GM13977 (cell line): ENCODE measurements at places on chromosomes 16 and 17.

GRCh38 chr17:42282478-42283080, 5.7 kb upstream of the STAT5A start:
- DNase-seq, result peak; percentile 3

GRCh38 chr16:65697065-65697464, 575.2 kb upstream of the CDH11 start:
- no peak for DNase-seq

DNA sequence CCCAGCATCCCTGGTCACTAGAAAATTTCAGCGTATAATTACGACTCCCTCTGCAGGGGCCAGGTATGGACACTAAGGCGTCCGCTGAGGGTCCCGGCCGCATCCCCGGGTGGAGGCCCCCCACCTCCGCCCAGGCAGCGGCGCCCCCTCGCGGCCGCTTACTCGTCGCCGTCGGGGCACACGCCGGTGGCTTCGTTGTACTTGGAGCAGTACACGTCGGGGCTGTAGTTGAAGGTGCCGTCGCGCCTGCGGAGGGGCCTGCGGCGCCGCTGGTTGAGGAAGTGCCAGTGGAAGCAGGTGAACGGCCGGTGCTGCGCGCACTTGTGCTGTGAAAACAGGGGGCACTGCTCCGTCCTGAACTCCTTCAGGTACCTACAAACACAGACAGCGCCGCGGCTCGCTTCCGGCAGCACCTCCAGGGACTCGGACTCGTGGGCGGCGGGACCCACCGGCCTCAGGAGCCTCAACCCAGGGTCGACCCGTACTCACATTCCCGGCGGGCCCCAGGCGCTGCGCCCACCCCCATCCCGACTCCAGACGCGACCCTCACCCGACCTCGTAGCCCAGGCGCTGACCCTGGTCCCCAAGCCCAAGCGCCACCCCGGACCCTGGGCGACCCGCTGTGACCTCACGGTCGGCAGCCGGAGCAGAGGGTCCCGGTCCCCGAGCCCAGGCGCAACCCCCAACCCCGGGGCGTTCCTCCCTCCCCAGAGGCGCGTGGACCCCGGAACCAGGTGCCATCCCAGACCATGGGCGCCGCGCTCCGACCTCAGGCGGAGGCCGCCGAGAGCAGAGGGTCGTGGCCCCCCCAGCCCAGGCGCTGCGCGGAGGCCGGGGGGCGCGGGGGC, 596 bp downstream of the UNKL start:
- peak; percentile 81 for DNase-seq

GRCh38 chr17:8887834-8888703, 20.6 kb upstream of the PIK3R6 start:
- no peak for DNase-seq

- DNase-seq, result no peak
These were observed 37.9 kb downstream of the TSC2 start for GRCh38 chr16:2085669-2086068.
